Ecto neural progenitor cell (in vitro differentiated cells): ENCODE measurements at places on chromosomes 11 and 22.

DNA sequence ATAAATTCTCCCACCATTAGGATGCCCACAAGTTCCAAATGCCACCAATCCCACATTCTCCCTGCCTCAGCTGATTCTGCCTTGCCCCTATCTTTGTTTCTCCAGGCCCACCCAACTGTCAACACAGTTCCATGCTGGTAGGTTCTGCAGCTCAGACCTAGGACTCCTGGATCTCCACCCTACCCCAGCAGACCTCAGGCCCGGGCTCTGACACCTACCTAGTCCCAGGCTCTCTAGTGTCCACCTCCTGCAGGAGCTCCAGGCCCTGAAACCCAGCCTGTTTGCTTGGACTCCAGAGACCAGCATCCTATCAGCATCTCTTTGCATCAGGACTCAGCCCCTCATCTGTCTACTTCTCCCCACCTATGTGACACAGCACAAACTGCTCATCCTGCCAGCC lies 86.5 kb downstream of the PDE2A start:
- DNase-seq: no peak

DNA sequence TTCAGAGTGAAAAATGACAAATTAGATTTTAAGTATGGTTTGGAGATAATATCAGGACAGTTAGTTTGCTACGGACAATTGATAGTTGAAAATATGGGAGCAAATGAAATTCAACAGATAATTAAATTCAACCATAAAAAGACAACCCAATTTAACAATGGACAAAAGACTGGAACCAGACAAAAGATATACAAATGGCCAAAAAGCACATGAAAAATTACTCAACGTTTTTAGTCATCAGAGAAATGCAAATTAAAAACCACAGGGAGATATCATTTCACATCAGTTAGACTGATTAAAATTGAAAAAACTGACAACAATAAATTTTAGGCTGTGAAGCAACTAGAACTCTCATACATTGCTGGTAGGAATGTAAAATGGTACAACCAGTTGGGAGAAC lies 27.2 kb downstream of the SIK2 start:
- no peak for DNase-seq

DNA sequence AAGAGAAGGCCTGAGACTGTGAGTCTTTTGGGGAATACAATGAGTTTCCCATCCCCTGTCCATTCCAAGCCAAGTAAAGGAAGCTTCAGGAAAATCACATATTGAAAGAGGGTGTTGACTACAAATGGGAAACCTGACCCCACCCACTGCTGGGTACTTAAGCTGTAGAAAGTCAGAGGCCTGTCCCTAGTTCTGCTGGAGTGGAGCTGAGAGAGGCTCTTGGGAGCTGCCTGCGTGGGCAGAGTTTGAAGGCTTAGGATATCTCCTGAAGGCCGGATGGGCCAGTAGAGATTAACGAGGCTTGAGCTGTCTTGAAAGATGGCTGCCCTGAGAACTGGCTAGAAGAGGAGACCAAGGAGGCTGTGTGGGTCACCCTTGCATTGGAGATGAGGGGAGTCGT lies 176.2 kb upstream of the NECTIN1 start:
- no peak for DNase-seq

DNA sequence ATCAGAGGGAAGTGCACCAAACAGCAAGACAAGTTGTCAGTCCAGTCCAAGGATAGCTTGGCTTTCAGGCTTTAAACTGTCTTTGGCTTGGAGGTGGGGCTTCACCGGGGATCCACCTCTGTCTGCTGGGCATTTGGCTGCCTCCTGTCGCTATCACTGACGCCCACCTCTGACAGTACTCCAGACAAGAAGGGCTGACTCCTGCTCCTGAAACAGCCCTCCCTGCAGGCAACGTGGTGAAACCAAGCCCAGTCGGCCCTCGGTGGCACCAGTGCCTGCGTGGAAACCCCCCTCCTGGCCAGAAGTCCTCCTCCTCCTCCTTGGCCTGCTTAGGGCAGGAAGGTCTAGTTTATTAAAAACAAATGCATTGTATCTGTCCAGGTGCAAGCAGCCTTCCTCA lies 16.9 kb downstream of the DHCR7 start:
- no peak for DNase-seq

GRCh38 chr22:50190182-50190940 lies 4.6 kb downstream of the TRABD start:
- DNase-seq: peak; percentile 80

DNA sequence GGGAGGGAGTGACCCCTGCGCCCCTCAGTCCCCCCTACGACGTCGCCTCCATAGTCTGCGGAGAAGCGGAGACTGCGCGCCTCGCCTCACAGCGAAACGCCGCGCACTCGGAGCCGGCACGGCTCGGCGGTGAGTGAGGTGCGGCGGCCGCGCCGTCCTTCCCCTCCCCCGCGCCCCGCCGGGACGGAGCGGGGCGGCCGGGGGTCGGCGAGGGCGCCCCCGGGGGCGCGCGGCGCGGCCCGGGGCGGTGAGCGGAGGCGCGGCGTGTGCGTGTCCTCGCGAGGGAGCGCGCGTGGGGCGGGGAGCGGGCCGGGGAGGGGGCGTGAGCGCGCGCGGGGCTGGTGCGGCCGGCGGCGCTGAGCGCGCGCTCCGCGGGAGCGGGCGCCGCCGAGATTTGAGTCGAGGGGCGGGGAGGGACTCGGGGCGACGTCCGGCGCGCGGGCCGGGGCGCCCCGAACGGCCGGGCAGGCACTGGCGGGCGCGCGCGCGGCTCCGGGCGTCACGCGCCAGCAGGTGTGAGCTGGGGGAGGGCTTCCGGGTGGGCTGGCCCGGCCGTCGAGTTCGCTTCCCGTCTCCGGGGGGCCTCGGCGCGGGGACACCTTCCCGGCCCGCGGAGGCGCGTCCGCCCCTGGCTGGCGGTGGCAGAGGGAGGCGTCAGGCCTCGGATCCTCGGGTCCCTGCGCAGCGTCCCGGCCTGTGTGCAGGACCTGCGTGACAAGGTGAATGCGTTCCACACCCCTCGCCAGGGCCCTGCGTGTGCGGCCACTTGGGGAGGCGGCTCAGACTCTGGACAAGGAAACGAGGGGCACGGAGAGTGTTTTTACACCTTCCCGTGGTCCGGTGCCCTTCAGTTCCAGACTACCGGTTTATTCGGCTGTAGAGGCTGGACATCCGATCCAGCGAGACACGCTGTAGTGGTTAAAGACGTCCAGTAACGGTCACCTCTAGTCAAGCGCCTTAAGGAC lies 50.4 kb downstream of the FAM83F start:
- peak; percentile 75 for DNase-seq

GRCh38 chr11:79274636-79275331 lies 166.0 kb downstream of the TENM4 start:
- DNase-seq: no peak

GRCh38 chr11:210122-210802 lies 2.8 kb downstream of the RIC8A start:
- no peak for DNase-seq

DNA sequence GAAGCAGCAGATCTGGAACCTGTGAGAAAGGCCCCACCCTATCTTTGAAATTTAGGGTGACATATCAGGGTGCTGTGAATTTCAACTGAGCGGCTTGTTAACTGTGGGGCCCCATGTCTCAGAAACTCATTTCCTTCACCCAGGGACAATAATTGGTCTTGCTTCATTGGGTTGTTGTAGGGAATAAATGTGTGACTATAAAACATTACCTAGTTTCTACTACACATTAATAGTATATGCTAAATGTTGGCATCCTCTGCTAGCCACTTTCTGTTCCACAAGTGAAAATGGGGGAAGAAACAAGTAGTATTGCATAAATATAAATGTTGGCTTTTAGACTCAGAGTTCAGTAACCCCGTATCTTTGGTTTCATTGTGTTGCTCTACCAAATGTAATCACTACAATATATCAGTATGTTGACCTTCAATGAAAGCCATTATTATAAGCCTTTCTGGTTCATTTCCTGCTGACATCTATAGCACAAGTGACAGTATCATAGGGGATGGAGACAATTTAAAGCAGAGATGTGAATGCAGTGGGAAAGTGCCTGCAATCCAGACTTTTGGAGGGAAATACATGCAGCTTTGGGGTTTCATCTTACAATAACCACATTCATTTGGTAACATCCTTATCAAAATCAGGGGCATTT lies 905.5 kb upstream of the RAG2 start:
- no peak for DNase-seq

DNA sequence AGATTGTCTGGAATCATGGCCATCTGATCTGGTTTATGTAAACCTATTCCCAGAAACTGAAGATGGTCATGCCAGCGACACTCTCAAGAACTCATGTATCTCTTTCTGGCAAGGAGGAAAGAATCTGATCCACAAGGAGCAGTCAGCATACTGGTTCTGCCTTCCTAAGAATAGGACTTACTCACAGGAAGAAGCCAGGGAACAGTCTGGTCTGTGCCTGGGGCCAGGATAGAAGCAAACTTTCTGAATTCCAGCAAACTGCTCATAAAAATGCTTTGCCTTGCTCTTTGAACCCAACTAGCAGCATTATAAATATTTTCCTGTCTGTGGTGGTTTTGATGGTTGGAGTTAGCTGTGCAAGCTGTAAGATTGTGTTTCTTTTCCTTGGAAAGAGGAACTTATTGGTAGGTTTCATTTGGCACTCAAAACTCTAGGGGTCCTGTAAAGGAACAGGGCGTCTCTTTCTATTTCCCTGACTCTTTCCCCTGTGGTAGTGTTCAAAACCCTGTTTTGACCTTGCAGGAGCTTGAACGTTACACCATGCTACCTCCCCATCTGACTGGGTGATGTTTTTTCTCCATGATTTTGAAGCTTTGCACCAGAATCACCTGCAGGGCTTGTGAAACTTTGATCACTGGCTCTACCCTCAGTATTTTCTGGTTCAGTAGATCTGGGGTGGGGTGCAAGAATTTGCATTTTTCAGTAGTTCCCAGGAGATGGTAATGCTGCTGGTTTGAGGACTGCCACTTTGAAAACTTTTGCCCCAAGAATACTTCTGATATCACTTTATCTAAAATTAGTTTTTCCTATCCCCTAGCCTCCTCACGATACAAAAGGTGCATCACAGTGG lies 627.8 kb upstream of the ANO5 start:
- DNase-seq: no peak

DNA sequence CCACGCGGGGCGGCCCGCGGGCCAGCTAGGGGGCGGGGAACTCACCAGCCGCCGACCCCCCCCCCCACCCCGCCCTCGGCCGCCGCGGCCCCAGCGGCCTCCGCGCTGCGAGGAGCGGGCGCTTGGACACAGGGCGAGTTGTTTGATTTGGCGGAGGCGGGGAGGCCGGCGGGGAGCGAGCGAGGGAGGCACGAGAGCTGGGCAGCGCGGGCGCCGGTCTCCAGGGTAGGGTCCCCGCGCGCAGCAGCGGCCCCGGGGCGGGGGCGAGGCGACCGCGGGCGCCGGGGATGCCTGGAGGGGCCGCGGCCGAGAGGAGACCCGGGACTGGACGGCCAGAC lies 64.4 kb downstream of the NAV2 start:
- peak; percentile 73 for DNase-seq
